ENCODE measurements at places on chromosomes 5 and 9.

- no peak for DNase-seq
Observed at GRCh38 chr5:154107010-154107409, 68.2 kb downstream of the MFAP3 start.

DNA sequence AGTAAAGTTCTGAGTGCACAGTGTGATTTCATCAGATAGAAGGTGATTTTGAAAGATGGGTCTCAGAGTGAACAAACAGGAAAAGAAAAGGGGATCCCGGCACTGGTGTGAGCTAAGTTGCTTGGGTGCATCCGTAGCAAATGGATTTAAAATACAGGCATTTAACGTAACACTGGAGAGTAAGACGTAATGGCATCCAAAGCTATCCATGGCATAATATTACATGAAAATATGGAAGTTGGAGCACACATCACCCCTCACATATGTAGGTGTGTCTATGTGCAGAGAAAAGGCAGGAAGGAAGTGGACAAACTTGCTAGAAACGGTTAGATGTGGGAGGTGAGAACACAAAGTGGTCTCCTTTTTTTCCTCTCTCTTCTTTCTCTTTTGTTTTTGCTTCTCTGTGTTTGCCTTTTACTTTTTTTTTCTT is 38.2 kb upstream of the SEMA4D start:
- no peak for DNase-seq

- DNase-seq: no peak
Observed at GRCh38 chr9:72412483-72413040, 47.6 kb upstream of the ZFAND5 start.

DNA sequence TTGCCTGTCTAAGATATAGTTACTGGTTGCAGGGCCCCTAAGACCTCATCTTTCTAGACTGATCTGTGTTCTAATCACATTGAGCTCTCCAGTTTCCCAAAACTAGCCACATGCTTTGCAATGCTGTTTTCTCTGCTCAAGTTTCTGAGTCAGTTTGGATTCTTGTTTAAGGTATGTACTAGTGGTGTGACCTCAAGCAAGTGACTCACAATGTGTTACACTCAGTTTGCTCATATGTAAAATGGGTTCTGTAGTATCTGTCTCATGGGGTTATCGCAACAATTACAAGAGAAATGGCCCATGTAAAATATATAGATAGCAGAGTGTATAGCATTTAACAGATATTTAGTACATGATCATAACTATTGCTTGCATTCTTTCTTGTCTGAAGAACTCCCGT is 153.1 kb upstream of the ELL2 start:
- DNase-seq: no peak

DNA sequence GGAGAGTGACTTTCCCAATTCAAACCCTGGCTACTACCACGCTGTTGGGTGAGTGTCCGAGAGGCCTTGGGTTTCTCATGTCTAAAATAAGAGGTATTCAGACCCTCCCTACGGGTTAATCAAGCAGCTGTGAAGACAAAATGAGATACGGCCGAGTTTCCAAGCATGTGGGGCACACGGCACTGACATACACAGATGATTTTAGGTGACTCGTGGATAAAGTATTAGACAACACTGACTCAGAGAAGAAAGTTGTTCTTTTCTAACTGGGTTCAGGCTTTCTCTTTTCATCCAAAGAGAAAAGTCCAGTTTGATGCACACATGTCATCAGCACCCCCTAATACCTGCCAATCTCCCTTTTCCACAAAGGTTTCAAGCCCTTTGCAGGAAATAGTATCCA is 15.6 kb downstream of the FOXI1 start:
- no peak for DNase-seq

DNA sequence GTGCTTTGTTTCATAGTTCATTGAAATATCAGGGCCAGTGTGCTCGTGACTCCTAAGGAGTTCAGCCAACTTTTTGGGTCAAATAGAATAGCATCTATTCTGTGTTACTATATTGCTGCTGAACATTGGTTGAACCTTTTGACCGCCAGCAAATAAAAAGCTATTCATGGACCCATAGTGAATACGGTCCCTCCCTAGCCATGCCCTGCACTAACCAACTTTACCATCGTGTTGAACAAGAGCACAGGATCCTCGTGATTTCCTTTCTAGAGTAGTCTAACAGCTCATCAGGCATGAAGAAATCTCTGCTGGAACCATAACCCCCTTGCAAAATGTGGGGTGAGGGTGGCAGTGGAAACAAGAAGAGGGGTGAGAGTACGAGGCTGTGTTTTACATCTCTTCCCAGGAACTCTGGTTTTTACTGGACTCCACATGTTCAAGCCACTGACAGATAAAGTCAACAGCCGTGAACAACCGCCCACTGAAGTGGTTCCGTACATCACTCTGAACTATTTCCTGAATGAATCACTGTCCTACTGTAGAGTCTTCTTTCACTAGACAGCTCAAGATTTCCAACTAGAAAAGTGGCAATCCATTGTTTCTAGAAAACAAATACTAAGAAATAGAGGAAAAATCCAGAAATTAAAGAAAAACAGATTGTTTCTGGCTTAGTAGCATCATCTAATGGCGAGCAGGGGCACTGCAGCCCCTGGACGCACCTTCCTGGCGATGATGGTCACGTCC is 70.1 kb upstream of the SPATA31E1 start:
- no peak for DNase-seq

DNA sequence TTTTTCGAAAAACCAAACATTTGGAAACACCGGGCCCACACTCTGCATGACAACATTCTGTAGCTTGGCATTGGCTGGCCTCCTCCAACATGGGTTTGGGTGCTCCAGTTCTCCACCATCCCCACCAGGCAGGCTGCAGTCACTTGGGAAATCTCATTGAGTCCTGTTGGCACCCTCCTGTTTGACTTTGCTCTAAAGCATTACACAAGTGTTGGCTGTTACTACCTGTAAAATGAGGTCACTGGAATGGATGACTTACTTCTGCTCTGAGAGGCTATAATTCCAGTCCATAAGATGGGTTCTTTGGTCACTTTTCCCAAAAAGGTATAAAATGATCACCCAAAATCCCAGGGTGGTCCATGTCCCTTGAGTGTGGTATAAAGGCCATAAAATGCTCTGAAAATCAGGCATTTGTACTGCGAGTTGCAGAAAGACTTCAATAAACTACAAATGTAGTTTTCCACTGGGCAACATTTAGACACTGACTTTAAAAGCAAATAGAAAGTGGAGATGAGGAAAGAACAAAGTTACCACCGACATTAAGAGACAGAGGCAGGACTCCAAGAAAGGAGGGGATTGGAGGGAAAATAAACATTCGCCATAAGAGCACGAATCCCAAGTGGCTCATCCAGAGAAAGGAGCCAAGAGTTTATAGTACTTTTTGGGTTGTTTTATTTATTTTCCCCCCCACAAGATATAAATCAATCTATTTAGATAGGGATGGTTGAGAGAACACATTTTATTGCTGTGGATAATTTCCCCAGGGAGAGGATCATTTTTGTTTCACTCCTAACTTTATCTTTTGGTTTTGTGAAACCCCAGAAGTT is 295.1 kb downstream of the TLE1 start:
- no peak for DNase-seq

GRCh38 chr5:123387313-123387712 is 35.9 kb downstream of the CEP120 start:
- DNase-seq: no peak

- no peak for DNase-seq
Observed at GRCh38 chr5:113166261-113166660, 189.7 kb downstream of the DCP2 start.

- no peak for DNase-seq
Observed at GRCh38 chr9:26746357-26747072, 146.1 kb downstream of the CAAP1 start.

DNA sequence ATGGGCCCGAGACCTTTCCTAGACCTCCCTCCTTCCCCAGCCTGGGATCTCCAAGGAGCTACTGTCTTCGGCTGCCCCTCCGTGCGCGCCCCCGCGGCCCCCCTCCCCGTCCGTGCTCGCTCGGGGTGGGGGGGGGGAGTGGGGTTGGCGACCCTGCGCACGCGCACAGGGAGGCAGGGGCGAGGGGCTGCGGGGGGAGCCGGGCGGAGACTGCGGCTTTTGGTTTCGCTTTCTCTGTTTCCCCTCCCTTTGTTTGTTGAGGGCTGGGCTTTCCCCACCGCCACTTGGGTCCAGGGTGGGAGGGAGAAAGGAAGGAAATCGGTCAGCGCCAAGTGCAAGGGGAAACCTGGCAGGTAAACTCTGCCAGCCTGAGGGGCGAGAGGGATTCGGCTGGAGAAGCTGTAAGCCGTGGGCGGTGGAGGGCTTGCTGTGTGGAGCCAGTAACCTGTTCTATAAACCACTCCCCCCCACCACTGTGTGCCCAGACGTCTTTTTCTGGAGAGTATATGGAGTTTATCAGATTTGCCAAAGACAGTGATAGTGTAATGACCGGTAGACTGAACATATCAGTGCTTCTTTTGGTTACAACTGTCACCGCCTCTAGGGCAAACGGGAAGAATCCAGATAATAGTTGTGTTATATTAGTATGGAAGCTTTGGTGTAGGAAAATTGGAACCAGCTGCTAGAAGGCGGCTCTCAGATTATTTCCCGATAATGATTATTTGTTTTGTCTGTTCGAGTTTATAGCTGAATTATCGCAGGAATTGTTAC is 684 bp downstream of the DNAJA1 start:
- peak; percentile 59 for DNase-seq

DNA sequence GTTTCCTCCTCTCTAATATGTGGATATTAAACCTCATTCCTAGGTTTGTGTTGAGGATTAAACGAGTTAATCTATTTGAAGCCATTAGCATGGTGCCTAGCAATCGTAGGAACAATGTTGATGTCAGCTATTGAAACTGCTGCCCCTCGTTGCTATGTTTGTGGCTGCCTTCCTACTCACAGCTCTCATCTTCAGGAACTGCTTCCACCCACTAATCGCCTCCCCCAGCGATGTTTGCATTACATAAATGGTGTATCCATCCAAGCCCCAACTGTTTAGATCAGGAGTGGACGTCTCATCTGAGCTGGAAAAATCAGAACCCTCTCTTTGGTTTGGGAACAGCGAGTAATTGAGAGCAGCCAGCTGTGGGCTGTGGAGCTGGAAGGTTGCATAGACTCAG is 416.6 kb downstream of the ARHGEF28 start:
- DNase-seq: no peak

DNA sequence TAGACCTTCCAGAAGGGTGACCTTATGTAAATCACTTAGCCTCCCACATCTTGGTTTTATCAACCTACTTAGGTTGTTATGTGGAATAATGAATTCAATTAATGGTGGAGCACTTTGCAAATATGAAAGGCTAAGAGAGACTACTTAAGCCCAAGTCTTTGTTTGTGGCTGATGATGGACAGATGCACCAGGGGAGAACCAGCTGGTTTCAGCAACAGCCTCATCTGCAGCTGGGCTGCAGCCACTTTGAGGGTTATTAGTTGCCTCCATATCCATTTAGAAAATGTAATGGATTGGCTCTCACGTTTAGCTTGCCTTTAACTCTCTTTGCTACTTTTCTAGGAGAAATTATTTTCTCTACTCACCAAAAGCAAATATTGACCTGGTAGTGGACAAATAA is 146.6 kb downstream of the ESM1 start:
- no peak for DNase-seq

GRCh38 chr5:87785554-87786335 is 373.0 kb upstream of the CCNH start:
- no peak for DNase-seq

DNA sequence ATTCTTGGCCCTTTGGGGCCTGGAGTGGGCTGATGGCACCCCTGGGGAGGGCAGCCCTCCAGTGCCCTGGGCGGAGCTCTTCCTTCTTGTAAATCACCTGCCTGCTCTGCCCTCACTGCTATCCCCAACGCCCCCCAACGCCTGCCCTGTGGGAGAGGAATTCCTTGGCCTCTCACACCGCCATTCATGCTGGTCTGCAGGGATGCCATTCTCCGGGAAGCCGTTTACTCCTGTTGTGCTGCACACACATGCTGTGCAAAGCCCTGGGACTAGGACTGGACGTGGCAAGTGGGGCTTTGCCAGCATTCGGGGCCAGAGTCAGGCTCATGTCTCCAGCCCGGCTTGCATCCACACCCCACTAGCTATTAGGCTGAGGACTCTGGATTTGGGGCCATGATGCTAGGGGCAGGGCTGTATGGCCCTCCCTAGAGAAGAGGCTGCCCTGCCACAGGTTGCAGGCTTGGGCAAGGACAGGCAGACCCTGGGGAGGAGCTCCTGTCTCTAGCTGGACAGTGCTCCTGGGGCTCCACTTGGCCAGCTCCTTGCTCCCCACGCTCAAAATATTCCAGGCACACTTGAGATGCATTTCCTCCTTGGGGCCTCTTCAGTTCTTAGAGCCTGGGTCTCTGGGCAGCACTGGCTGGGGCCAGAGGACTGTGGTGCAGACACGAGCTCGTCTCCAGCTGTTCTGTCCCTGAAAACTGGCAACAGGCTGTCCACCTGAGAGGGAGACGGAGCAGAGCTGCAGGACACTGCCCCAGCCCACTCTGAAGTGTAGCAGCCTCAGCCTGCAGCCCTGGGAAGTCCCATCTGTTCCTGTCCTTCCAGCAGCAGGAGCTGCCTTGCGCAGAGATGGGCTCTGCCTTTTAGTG is 226.9 kb downstream of the CACNA1B start:
- DNase-seq: no peak

All from stimulated activated CD8-positive, alpha-beta memory T cell treated with anti-CD3 and anti-CD28 coated beads, Interleukin-4, amount 100 ng/mL, for 1 hour (primary cell).